ENCODE measurements at places on chromosomes 2 and 18.

GRCh38 chr2:177383935-177384334 lies 8.6 kb upstream of the AGPS start:
- no peak for DNase-seq

GRCh38 chr2:43311276-43311675 lies 84.9 kb upstream of the ZFP36L2 start:
- no peak for DNase-seq

- DNase-seq = peak; percentile 75
These were observed 469.4 kb upstream of the SPRED2 start for GRCh38 chr2:65901756-65902155.

- peak; percentile 35 for DNase-seq
These were observed 5.7 kb downstream of the MCFD2 start for GRCh38 chr2:46909771-46910419.

DNA sequence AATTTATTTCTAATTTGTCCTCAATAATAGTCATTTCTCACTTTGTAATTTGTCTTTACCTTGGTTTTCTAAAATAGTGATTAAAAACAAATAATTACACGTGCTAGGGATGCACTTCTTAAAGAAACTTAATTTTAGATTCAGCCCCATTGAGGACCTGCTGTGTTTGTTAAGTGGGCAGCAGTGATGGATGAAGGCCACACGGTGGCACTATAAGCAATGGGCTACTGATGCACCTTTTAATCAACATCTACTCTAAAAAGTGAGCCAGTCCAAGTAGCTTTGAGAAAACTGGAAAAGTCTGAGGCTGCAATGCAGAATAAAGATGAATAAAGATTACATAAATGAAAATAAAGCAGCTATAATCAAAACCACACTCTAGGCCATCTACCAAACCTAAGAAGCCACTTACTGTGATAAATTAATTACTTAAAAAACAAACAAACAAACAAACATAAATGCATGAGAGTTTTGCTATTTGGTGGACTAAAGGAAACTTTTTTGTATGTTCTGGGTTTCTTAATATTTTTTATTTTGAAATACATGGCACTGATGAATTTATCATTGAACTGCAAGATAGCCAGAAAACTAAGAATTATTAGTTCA lies 89.3 kb downstream of the PDE11A start:
- no peak for DNase-seq

DNA sequence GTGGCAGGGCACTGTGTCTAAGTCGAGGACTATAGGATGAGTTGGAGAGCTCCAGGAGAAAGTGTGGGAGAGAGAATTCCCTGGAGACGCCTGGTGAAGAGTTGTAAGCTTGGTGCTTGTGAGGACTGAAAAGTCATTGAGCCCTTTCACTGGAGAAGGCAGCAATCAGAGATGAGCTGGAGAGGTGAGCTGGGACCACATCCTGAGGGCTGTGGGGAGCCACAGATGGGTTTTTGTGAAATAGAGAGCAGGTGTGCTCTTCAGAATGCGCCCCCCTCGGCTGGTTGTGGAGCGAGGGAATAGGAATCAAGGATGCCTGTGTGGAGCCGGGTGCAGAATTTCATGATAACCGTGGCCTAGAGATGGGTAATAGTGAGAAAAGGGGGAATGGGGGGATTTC lies 224.3 kb downstream of the KLHL29 start:
- no peak for DNase-seq

DNA sequence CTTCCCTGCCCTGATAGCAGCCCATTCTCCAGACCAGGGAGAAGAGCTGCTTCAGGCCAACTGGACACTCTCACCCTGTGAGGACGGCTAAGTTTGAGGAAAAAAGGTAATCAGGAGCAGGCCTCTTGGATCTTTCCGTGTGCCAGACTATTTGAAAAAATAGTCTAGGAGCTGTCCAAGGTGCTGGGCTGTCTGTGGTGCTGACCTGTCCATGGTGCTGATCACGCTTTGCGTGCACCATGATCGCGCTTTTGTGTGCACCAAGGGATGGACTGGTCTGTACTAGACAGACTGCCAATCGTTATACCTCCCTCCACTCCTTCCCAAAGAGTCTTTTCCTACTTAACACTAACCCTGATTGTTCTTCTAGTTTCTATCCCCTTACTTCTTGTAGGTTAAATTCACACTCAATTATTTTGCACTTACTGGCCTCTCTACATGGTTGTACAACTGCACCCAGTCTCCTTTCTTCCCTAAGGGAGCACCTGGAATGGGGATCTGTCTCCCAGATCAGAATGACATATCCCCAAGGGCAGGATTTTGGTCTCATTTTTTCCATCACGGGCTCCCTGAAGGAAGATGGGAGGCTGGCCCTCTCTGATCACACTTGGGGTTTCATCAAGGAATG lies 295.4 kb downstream of the CELF4 start:
- peak; percentile 5 for DNase-seq

DNA sequence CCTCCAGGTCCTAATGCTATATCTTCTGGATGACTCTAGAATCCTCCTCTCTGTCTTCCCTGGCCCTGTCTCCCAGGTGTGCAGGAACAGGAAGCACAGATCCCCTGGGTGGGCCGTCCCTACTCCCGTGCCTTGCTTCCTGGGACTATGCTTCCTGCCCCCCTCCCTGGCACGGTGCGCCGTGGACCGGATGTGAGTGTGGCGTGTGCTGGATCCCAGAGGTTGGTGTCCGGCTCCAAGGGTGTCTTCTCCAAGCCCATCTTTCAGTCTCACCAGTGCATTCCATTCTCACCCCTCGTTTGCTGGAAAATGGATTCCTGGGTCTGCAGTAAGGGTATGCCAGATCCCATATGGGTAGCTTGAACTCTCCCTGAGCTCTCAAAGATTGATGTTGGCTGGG lies 144.4 kb upstream of the TWIST2 start:
- DNase-seq = no peak

DNA sequence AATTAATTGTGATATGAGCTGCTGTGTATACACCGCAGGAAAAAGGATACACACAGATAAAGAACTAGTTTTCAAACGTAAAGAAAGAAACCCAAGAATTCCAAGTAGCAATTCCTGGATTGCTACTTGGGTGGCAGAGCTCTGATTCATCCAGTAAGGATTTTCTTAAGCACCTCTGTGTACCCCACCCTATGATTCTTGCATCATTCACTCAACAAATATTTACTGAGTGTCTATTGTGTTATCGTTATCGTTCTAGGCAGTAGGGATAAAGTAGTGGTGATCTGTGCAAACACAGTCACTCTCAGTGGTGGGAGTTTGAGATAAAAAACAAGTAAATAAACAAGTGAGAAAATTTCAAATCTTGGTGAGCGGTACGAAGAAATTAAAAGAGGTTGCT lies 4.9 kb upstream of the TMEM200C start:
- no peak for DNase-seq

DNA sequence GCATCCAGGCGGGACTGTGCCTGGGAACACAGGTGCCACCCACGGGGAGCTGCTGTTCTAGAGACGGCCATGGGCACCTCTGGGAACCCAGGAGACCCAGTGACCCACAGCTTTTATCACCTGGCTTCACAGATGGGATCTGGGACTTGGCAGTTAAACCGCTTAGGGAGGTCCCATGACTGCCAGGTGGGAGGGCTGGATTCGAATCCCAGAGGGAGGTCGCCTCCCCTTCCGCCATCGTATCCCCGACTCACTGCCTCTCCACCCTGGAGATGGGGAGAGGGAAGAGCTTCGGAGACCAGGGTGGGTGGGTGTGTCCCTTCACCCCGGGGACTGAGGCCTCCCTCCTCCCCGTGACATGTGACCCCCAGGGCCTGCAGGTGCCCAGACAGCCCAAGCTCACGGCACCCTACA lies 169.4 kb downstream of the RTP5 start:
- no peak for DNase-seq

GRCh38 chr18:24031318-24031717 lies 16.8 kb downstream of the TTC39C start:
- no peak for DNase-seq

GRCh38 chr2:161273038-161273760 lies 35.0 kb upstream of the PSMD14 start:
- peak; percentile 38 for DNase-seq

- no peak for DNase-seq
These were observed 186.4 kb downstream of the PIK3C3 start for GRCh38 chr18:42141439-42141838.

GRCh38 chr2:203533676-203534591 lies 1.2 kb downstream of the RAPH1 start:
- DNase-seq = peak; percentile 17

- no peak for DNase-seq
These were observed 7.3 kb upstream of the ATL2 start for GRCh38 chr2:38384338-38384737.

GRCh38 chr2:207223051-207223450 lies 57.3 kb upstream of the KLF7 start:
- peak; percentile 74 for DNase-seq

DNA sequence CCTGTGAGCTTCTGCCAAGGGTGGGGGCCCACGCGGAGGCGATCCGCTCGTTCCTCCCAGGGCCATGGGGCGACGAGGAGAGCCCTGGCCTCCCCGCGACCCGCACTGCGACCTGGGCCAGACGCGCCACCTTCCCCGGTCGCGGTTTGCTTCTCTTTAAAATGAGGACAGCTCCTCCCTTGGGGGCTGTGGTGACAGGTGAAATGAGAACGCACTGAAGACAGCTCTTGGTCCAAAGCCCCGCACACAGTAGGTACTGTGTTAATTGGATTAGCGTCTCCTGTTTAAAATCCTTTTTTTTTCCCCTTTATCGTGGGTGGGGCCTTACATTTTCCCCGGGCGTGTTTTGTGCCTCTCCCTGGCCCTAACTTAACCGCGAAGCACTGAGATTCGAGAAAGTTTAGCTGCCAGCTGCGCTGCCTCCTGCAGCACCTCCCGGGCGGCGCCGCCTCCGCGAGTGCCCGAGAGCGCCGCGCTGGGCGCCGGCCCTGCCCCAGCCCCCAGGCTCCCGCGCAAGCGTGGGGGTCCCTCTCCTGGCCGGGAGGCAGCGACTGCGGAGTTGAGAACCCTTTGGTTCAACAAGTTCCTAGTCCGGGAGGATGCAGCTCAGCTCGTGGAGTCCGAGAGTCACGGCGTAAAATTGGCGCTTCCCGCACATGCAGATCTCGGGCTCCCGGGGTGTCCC lies 1.1 kb downstream of the HPCAL1 start:
- DNase-seq = peak; percentile 31

DNA sequence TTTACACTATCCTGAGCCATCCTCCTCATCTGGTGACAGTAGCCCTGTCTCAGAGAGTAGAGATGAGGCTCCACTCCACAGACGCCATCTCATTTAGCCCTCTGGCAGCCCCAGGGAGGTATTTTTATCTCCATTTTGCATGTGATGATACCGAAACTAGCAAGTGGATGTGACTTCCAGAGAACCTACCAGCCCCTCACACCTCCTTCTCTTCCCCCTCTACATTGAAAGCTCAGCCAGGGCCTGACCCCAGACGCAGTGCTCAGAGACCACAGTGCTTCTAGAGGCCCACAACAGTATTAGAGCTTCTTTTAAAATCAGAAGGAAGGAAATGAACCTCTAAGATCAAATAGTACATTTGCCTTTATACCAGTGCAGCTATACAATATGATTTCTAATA lies 8.3 kb downstream of the GYPC start:
- peak; percentile 44 for DNase-seq

GRCh38 chr18:12278215-12278671 lies 24.1 kb downstream of the CIDEA start:
- DNase-seq = no peak

DNA sequence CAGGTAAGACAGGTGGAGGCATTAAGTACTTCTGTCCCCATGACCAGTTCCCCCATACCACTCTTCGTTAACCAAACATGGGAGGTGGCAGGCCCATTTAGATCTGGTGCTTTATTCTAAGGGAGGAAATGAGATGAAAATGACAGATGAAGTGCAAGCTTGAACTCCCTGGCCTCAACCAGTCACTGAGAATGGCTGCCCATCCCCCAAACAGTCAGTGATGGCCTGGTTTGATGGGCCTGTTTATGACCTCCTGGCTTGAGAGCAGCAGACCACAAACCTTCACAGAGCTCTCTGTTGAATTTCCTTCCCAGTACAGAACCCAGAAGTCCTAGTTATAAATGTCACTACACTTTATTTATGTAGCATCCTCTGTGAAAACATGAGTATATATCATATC lies 31.1 kb downstream of the EPAS1 start:
- DNase-seq = peak; percentile 4

- DNase-seq = no peak
These were observed 42.5 kb downstream of the MYO7B start for GRCh38 chr2:127577973-127578372.

DNA sequence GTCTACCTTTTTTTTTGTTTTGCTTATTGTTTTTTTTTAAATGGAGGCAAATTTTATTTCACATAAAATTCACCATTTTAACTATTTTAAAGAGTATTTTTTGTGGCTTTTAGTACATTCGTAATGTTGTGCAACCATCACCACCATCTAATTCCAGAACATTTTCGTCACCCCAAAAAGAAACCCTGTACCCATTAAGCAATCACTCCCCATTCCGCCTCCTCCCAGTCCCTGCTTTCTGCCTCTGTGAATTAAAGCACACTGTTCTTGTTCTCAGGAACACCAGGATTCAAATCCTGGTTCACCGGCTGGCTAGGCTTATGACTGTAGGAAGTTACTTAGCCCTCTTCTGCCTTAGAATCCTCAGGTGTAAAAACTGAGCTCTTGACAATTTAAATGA lies 36.9 kb upstream of the EPAS1 start:
- peak; percentile 33 for DNase-seq

DNA sequence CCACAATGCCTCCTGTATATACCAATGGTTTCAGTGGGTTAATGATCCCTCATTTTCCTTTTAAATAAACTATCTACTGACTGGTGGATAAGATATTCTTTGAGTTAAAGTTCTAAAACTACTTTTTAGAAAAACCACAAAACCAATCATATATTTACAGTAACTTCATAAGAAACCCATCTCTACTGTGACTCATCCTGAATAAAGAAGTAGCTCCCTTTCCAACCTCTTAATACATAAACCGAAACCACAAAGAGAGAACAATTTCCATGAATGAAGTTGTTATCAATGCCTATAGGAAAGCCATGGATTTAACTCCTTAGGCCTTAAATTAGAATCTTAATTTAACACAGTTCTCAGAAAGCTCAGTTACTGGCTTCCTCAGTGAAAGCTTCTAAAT lies 227.0 kb upstream of the SMAD7 start:
- DNase-seq = peak; percentile 86

- DNase-seq = no peak
These were observed 60.1 kb upstream of the IL1RL1 start for GRCh38 chr2:102251042-102251848.

- no peak for DNase-seq
These were observed 30.2 kb upstream of the LONRF2 start for GRCh38 chr2:100352521-100352920.

GRCh38 chr2:181465676-181466375 lies 8.6 kb downstream of the ITGA4 start:
- peak; percentile 29 for DNase-seq
